ENCODE measurements at places on chromosomes 12 and 14.
A peak's percentile ranks its signal among the peaks of the same experiment; 100 is the strongest.

DNA sequence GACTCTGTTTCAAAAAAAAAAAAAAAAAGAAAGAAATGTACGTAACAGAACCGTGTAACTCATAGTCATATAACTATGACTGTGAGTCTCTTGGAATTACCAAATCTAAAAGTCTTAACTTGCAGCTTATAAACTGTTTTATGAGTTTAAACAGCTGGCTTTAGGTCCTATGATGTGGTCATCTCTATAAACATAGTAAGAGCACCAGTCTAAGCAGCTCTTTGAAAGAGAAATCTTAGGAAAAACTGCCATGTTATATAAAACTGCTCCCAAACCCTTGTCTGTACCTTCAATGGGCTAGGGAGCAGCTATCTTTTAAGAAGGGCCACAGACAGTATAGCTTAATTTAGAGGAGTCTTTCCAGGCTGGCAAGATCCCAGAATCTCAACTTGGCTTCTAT lies 115.5 kb upstream of the AEBP2 start:
- DNase-seq, result no peak

DNA sequence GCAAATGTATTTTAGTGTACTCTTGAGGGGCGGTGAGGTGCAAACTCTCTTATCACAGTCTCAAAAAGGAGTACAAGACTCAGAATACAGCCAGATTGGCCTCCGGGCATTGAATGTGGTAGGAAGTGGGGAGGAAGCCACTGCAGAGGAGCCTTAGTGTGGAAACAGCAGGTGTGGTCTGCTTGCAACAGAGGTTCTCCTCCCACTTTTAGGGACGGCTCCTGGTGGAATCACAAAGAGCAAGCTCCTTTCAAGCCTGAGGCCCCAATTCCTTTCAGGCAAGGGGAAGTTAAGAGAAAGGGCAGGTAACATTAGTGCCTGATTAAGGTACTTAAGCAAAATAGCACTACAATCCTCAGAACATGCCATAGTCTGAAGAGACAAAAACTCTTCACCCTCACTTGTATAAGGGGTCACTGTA lies 23.7 kb upstream of the SLC2A3 start:
- DNase-seq, result peak; percentile 15

DNA sequence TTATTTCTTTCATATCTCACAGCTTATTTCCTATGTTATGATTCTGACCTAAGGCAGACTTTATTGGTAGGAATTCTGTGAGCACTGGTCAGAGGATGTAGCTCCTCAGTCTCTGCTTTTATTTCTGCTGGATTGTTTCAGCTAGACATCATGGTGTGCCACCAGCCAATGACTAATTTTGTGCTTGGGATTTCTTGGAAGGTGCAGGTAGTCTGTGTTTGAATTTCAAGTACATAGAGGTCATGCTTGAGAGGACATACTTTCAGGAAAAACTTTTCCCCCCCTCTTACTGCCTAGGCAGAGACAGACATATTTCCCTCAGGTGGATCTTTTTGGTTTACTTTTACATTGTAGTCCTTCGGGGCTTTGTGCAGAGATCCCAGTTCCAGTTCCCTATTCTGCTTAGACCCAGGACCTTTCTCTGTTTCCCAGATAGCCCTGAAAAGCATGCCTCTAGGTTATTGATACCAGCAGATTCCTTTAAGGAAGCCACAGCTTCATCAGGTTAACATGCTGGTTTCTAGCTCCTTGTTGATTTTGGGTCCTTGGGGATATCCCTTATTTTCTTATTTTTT lies 28.6 kb downstream of the BRMS1L start:
- no peak for DNase-seq

- no peak for DNase-seq
Observed at GRCh38 chr12:3730111-3730510, 22.8 kb downstream of the CRACR2A start.

DNA sequence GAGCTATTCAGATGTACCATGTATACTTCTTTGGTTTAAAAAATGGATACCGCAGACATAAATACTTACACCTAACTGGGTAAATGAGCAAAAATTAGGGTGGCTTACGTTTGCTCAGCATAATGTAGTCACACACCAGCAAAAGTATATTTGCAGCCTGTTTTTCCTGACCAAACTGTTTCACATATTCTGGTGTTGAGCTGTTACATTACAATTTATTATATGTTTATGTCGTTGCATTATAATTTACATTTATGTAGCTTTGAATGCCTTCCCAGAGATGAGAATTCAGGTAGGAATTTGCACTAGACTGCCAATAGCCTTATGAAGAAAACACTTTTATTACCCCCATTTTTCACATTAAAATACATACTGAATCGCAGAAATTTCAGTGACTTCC lies 183.3 kb downstream of the PTPRO start:
- no peak for DNase-seq

DNA sequence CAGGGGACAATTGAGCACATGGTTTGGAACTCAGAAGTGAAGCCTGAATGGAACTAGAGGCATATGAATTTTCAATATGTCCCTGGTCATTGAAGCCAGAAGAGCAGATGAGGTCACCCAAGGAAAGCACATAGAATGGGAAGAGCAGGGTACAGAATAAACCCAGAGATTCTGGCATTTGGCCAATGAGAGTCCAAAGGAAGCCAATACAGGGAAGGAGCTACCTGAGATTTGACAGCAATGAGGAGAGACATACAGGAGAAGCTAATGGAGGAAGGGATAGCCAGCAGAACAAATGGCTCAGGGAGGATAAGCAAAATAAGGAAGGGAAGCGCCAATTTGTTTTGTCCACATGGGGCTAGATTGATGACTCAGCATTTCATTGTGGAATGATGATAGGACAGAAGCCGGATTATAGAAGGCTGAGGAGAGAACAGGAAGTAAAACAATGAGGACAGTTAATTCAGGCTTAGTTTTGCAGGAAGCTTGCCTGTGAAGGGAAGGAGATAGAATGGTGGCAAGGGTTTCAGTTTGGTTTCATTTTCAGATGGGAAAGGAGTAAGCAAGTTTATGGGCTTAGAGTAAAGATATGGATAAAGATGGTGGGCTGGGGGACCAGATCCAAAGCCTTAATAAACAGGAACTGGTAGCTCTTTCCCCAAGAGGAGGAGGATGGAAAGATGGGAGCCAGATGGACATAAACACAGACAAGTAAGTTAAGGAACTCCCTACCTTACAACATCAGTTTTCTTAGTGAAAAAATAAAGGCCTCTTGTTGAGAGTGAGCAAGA lies 3.2 kb upstream of the SPTSSA start:
- no peak for DNase-seq

GRCh38 chr12:51647647-51648046 lies 56.6 kb downstream of the SCN8A start:
- DNase-seq, result no peak

GRCh38 chr14:63874223-63874622 lies 21.4 kb downstream of the SYNE2 start:
- DNase-seq, result no peak

- no peak for DNase-seq
Observed at GRCh38 chr12:127400221-127400620, 866.7 kb upstream of the TMEM132C start.

DNA sequence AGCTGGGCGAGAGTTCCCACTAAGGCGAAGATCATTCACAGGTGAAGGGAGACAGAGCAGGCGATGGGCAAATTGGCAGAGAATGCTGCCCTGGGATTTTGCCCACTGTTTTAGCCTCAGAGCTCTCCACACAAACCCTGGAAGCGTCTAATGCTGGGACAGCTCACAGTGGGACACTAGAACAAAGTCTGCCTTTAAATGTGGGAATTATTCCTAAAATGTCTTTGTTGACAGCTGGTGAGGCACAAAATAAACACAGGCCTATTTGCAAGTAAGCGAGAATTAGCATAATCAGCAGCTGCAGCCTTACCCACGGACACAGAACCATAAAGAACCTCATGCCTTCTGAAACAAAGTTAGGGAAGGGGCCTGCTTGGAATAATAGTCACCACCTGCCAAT lies 824.5 kb downstream of the AACS start:
- no peak for DNase-seq
